Astrocyte of the cerebellum (primary cell): ENCODE measurements at places on chromosomes 2 and 18.
A peak's percentile ranks its signal among the peaks of the same experiment; 100 is the strongest.

GRCh38 chr2:168510125-168510756 is 54.2 kb downstream of the CERS6 start:
- DNase-seq, result no peak

- peak; percentile 51 for DNase-seq
These were observed 14.6 kb downstream of the ITGB1BP1 start for GRCh38 chr2:9408641-9409151.

GRCh38 chr2:83162421-83162820 is 1296.7 kb downstream of the SUCLG1 start:
- no peak for DNase-seq

GRCh38 chr2:85341269-85342029 is 12.9 kb downstream of the RETSAT start:
- no peak for DNase-seq
